Breast epithelium (tissue), 4 donors: ENCODE measurements at places on chromosomes 12 and 14.
A peak's percentile ranks its signal among the peaks of the same experiment; 100 is the strongest.

DNA sequence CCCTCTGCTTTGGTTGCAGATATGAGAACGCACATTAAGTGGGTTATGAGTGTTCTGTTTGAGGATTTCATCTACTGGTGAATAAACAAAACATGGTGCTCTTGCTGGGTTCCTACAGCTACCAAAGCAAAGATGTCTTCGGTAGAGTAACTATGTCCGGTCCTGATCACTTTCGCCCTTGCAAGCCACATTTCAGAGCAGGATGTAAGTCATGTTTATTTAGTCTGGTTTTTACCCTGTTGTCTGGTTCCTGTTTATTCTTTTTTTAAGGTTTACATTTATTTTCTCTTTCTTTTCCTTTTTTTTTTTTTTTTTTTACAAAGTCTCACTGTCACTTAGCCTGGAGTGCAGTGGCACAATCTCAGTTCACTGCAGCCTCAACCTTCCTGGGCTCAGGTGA, 99.2 kb downstream of the VEZT start:
- H3K27ac ChIP-seq = no peak overlapping the region
- H3K36me3 ChIP-seq = no peaks in the 10 kb centered on the region
- H3K4me3 ChIP-seq = no peak overlapping the region
- H3K27me3 ChIP-seq = no peaks in the 10 kb centered on the region
- no peak for DNase-seq

DNA sequence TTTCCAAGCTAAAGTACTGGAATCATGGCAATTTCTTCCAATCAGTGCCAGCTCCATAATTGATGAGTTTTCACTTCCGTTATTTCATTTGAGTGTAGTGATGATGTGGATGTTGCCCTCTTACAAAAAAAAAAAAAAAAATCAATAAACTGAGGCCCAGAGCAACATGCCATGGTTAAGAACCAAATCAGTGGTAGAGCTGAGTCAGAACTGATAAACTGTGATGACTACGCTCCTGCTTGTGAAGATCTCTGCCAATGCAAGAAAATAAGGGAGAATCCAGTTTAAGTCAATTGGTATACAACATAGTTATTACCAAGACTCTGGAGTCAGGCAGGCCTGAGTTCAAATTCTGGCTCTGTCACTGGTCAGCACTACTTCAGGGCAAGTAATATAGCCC, 102.7 kb downstream of the GPR135 start:
- H3K4me1 ChIP-seq = no peaks in the 10 kb centered on the region
- no peak overlapping the region for H3K4me3 ChIP-seq
- H3K27ac ChIP-seq = no peak overlapping the region
- H3K27me3 ChIP-seq = no peaks in the 10 kb centered on the region
- no peak for DNase-seq

DNA sequence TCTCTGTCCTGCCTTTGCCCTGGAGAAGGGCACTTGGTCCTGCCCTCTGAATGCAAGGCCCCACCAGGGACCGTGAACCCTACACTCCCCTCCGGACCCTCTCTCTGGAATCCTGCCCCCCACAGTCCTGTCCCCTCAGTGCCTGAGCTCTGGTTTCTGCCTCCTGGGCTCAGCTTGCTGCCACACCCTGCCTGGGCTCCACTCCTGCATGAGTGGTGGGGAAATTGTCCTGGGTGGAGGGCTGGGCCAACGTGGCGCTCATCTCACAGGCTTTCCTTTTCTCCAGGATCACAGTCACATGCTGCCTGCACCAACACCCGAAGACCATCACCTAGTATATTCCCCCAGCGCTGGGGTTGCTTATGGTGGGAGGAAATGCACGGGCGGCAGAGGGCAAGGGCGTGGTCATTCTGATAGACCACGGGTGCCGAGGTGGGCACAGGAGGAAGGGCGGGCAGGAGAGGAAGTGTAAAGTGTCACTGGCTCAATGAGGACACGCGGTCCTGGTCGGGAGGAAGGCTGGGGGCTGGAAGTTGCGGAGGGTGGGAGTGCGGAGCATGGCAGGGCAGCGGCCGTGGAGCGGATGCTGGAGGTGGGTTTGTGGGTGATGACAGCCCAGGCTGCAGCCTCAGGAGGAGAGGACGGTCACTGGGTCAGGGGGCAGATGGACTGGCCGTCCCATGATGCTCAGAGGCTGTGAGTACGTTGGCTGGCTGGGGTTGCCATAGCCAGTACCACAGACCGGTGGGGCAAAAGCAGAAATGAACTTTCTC, 99.5 kb downstream of the KIF26A start:
- H3K27ac ChIP-seq = no peak overlapping the region
- H3K4me3 ChIP-seq = no peak overlapping the region
- DNase-seq = no peak
- H3K27me3 ChIP-seq = no peaks in the 10 kb centered on the region
- no peaks in the 10 kb centered on the region for H3K4me1 ChIP-seq

DNA sequence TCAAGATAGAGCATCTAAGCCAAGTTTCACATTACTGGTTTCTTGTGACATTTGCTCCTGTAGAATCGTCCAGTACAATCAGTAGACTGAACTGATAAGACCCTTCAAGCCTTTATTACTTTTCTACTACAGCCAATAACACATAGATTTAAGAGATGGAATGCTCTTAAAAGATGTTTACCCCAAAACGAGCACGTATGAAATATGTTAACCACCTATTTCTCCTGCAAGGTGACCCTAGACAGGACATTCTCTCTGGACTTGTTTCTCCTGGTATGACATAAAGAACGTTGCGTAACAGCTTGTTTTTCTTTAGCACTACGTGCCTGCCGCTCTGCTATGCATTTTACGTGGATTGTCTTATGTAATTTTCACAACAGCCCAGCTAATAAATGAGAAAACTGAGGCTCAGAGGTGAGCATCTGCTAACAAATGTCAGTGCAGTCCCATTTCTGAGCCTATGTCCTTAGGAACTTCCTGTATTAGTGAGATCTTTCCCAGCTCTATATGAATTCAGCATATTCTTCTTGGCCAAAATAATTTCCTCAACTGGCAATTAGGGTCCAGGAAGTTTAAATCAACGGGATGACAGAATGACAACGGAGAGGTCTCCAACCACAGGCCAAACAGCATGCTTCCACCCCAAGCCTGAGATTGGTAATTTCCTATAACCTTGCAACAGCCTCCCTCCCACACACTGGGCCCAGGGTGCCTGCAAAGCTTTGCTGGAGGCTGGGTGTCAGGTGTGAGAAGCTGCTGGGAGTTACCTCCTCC, 3.7 kb downstream of the NFKBIA start:
- H3K4me1 ChIP-seq = peaks cover 11% of the 10 kb centered on the region
- DNase-seq = no peak
- H3K27ac ChIP-seq = peak overlapping the region; percentile 80
- no peaks in the 10 kb centered on the region for H3K27me3 ChIP-seq
- peak overlapping the region; percentile 69 for H3K4me3 ChIP-seq

- no peaks in the 10 kb centered on the region for H3K36me3 ChIP-seq
- no peak overlapping the region for H3K4me3 ChIP-seq
- no peaks in the 10 kb centered on the region for H3K4me1 ChIP-seq
These were observed 70.9 kb downstream of the LLPH start for GRCh38 chr12:66059666-66060065.

DNA sequence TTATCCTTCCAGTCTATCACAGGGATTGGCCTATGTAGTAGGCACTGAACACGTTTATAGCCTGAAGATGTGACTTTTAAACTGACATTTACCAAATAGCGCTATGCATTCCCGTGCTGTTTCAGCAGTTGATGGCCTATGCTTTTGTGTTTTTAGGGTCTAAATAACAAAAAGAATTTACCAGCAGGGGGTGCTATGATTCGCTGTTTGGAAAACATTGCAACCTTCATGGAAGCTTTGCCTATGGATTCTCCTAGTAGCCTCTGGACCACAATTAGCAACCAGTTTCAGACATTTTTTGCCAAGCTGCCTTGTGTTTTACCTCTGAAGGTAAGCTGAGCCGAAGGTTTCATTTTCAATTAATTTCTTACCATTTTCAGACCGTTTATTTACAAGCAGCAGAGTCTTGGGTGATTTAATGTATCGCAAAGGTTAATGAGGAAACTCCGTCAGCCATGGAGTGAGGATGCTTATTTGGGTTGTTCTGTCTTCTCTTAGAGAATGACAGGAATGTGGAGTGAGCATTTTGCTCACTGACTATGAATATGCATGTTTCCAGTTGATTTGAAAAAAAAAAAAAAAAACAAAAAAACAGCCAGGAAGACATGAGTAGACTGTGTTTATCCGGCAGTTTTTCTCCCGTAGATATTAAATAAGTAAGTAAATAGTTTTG, 133.1 kb downstream of the PRIMA1 start:
- no peak overlapping the region for H3K27ac ChIP-seq
- DNase-seq = no peak
- H3K36me3 ChIP-seq = no peaks in the 10 kb centered on the region
- H3K4me1 ChIP-seq = no peaks in the 10 kb centered on the region
- H3K4me3 ChIP-seq = no peak overlapping the region
- no peaks in the 10 kb centered on the region for H3K27me3 ChIP-seq

DNA sequence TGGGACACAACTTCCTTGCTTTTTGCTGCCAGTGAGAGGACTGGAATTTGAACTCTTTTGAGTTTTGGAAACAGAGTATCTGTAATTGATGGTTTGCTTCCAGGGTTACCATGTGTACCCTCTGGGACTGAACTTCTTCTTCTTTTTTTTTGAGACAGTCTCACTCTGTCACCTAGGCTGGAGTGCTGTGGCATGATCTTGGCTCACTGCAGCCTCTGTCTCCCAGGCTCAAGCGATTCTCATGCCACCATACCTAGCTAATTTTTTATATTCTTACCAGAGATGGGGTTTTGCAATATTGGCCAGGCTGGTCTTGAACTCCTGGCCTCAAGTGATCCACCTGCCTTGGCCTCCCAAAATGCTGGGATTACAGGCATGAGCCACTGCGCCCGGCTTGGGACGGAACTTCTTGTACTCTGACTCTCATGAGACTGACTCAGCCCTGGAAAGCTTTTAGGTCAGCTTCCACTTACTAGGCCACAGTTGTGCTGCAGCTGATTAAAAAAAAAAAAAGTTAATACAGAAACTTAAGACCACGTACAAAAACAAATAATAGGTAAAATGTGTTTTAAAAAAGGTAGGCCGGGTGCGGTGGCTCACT, 15.8 kb downstream of the SEL1L start:
- H3K4me1 ChIP-seq = peaks cover 13% of the 10 kb centered on the region
- DNase-seq = peak; percentile 36
- no peaks in the 10 kb centered on the region for H3K27me3 ChIP-seq
- H3K36me3 ChIP-seq = no peaks in the 10 kb centered on the region
- H3K27ac ChIP-seq = peak overlapping the region; percentile 60

- H3K36me3 ChIP-seq = no peaks in the 10 kb centered on the region
- no peaks in the 10 kb centered on the region for H3K4me1 ChIP-seq
- no peak for DNase-seq
These were observed 2.2 kb downstream of the OASL start for GRCh38 chr12:121036810-121037326.

GRCh38 chr14:91947475-91948184, at the start of gene FBLN5:
Gene FBLN5, minus strand, starts transcription at chr14:91947694. Its CDS starts 465 bp downstream, at chr14:91947229.
- no peaks in the 10 kb centered on the region for H3K27me3 ChIP-seq
- H3K36me3 ChIP-seq = no peaks in the 10 kb centered on the region
- H3K27ac ChIP-seq = peak within 1 kb of the TSS; percentile 84
- no peaks in the 10 kb centered on the region for H3K4me1 ChIP-seq

DNA sequence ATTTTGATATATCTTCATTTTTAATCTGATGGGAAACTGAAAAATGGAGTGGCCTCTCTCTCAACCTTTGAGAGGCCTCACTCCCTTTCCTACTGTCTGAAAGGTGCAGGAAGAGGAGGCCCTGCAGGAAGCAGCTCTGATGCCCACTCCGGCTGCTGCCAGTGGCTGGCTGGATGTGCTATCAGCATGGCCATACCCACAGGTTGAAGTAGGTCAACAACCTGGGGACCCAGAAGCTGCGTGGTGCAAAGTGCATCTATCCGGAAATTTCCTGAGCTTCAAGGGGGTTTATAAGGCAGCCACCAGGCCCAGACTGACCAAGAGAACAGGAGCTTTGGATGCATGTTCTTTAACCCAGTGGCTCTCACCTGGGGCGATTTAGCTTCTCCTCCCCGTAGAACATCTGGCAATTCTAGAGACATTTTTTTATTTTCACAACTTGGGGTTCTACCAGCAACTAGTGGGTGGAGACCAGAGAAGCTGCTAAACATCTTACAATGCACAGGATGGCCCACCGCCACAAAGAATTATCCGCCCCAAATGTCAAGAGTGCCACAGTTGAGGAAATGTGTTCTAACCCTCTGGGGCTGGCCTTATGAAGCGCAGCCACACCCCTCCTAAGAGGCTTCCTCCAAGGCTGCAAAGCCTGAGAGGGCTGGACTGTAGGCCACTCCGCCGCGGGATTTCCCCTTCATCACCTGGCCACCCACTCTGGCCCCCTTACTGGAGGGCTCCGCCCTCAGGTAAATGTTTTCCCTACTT, 8.2 kb upstream of the BATF start:
- DNase-seq = no peak
- no peak overlapping the region for H3K4me3 ChIP-seq
- H3K36me3 ChIP-seq = no peaks in the 10 kb centered on the region
- no peaks in the 10 kb centered on the region for H3K27me3 ChIP-seq

DNA sequence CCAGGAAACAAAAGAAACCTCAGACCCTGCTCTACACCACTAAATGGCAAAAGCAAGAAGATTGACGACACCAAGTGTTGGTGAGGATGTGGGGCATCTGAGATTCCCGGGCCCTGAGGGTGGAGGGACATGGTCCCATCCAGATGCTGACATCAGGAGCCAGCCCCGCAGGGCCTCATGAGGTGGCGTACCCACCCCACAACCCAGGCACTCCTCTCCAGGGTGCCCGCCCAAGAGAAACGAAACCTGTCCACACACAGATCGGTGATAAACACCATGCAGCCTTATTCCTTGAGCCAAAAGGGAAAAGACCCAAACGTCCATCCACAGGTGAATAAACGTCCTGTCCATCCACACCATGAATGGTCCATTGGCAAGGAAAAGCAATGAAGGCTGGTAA, 54.8 kb upstream of the C14orf180 start:
- H3K27me3 ChIP-seq = peaks cover 9% of the 10 kb centered on the region
- H3K36me3 ChIP-seq = no peaks in the 10 kb centered on the region
- DNase-seq = no peak
- no peaks in the 10 kb centered on the region for H3K4me1 ChIP-seq
- no peak overlapping the region for H3K4me3 ChIP-seq

- H3K4me3 ChIP-seq = no peak overlapping the region
- DNase-seq = no peak
- no peaks in the 10 kb centered on the region for H3K36me3 ChIP-seq
- H3K27ac ChIP-seq = no peak overlapping the region
These were observed 330.1 kb upstream of the PRICKLE1 start for GRCh38 chr12:42919691-42920090.

DNA sequence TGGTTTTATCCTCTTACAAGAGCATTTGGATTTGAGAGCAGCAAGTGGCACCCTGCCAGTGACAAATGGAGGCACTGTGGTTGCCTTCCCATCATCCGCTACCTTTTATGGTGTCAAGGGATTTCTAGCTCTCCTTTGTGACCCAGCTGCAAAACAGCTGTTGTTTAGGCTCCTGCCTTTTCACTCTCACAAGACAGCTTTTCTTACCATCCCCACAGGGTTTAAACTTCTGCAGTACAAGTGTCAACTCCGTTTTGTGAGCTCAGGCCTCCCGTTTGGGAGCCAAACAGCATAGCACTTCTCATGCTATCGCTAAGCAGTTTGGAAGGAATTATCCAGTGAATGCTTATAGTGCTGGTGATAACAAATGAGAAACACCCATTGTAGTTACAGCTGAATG, 331.4 kb downstream of the TMTC2 start:
- H3K27me3 ChIP-seq = no peaks in the 10 kb centered on the region
- no peaks in the 10 kb centered on the region for H3K4me1 ChIP-seq
- H3K36me3 ChIP-seq = no peaks in the 10 kb centered on the region
- no peak overlapping the region for H3K4me3 ChIP-seq
- H3K27ac ChIP-seq = no peak overlapping the region
